ELR (cell line): ENCODE measurements at places on chromosomes 4 and X.

- no peak for DNase-seq
Measured at GRCh38 chr4:100306018-100306417, 115.8 kb upstream of the DDIT4L start.

- peak; percentile 90 for DNase-seq
Measured at GRCh38 chr4:73735231-73735630, 5.1 kb upstream of the CXCL8 start.

DNA sequence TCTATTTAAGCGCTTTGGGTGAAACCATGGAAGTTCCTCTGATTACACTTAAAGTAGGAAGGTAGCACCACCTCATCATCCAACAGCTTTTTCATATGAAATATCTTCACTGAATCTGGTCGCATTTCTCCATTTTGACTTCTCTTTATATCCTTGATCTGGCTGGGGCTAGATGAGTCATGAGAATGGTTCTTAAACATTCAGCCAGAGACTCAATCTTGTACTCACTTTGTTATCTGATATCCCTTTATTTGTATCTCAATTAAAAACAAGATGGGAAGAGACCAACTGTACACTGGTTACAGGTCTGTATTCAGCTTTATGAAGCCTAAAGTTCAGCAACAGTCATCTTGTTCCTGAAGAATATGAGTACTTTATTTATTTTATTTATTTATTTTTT, 84.9 kb downstream of the CBLL2 start:
- peak; percentile 38 for DNase-seq

DNA sequence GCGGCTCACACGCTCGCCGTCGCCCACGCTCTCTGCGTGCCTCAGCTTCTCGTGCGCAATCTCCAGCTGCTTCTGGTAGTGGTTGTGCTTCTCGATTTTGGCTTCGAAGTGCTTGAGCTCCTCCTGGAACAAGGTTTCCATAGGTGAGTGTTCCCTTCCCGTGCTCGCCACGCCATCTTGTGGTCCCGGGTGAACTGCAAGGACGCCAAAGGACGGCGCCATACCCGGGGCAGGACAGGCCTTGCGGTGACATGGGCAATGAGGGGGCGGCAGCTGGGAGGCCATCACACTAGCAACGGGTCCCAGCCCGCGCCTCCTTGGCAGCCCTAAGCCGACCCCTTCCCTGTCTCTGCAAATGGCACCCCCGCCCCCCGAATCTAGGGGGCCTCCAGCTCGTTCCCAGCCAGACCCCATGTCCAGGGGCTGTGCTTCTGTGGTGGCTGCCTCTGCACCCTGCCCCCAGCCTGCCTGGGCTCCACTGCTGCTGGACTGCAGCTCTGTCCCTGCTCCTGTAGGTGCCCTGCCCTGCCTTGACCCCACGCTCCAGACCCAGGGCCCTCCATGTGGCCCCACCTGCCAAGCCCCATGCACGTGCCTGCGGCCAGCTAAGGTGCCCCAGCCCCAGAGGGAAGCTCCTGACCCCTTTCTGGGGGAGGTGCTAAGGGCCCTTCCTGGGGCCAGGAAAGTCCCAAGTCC, 17.3 kb downstream of the LRPAP1 start:
- no peak for DNase-seq

DNA sequence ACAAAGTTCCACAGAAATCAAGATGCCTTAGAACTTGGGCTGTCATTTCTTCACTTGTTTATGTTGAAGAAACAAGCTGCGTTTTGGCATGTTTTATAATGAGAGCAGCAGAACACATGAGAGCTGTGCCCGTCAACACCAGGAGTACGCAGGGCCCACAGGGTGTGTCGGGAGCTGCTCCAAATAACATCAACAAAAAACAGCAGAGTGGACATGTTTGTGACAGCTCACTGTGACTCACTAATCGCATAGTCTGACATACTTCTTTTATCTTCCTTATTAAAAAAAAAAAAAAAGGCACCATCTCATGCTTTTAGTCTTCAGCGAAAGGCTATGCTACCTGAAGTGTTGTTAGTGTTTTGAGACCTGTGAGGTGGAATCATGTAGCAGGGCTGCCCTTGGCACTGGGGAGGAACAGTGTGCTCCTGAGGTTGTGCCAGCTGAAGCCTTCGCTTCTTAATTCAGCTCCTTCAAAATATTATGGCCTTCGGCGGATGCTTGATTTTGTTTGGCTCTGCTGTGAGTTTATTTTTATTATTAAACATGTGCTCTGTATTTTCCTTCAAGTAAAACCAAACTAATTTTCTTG, 32.8 kb downstream of the FHDC1 start:
- DNase-seq: peak; percentile 71
